ENCODE measurements at places on chromosomes 3 and 15.

- DNase-seq = no peak
These were observed 23.4 kb downstream of the SNAPC5 start for GRCh38 chr15:66474135-66474534.

DNA sequence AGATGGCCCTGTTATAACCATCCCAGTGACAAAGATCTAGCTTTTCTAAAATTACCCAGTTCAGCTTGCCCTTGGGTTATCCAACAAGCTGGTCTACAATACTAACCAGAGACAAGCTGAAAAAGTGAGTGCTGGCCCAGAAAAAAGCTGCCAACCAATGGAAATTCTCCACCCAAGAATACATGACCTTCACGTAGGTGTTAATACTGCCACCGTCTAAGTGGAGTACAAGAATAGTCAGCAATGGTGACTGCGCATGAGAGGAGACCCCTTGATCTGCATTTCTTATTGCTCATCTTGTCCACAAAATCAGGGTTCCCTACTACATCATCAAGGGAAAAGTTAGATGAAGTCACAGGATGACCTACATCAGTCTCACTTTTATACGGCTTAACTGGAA is 15.8 kb upstream of the PLCH1 start:
- DNase-seq = no peak

GRCh38 chr15:86316726-86317383 is 237.2 kb downstream of the AGBL1 start:
- DNase-seq = no peak

DNA sequence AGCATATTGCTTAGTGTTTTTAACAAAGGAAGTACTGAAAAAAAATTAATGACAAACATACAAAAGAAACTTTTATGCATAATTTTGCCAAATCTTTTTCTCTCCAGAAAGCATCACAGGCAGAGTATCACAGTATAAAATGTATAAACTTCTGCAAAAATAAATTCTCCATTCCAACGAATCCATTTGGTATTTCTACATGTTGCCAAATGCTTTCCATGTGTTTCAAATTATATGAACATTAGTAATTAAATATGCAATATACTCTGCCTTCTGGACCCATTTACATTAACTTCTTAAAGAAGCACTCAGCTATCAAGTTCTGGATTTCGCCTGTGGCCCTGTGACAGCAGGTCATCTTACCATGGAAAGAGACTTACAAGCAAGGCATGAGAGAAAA is 189.1 kb upstream of the ALCAM start:
- DNase-seq = peak; percentile 51

GRCh38 chr15:69288531-69289341 is 10.0 kb upstream of the PAQR5 start:
- no peak for DNase-seq

DNA sequence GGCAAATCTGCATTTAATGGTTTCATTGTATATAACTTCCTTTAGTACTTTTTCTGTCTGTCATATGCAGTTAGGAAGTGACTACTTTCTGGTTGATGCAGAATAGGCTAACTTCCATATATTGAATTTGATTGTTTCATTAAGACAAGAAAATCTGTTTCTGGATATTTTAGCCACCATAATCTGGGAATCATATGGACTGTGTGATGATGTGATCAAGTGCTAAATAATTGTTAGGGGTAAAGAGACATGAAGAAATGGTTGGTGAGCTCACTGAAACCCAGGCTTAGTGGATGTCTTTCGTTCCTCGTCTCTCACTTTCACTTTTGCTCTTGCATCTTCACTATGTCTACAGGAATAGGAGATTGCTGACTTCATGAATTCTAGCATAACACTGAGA is 3.5 kb upstream of the MNS1 start:
- DNase-seq = peak; percentile 14

DNA sequence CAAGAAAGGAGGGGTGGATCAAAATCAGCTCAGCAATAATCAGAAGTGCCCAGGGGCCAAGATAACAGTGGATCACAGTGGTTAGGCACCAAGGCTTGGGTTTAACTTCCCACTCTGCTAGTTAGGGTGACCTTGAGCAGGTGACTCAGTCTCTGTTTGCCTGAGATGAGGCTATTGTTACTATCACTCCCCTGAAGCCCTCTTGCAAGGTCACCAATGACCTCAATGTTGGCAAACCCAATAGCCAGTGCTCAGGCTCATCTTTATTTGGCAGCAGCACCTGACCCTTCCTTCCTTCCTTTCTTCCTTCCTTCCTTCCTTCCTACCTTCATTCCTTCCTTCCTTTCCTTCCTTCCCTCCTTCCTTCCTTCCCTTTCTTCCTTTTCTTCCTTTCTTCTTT is 102.4 kb upstream of the HACD2 start:
- no peak for DNase-seq

DNA sequence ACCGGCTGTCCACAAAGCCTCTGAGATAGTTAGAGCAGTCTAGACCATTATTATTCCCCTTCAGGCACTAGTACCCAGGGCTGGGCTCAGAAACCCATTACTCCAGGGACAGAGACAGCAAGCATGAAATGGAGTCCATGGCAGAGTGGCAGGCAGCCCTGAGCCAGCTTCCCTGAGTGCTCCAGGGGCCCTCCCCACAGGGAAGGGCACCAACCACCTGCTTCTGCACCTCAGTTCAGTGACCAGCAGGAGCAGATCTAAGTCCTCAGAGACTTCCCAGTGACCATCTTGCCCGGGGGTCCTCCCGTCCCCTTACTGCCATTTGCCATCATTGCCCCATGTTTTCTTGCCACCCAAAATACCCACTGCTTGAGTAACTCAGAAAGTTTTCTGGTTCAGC is 62.0 kb downstream of the DAPK2 start:
- no peak for DNase-seq

GRCh38 chr3:12046406-12046805 is 42.2 kb downstream of the SYN2 start:
- no peak for DNase-seq

DNA sequence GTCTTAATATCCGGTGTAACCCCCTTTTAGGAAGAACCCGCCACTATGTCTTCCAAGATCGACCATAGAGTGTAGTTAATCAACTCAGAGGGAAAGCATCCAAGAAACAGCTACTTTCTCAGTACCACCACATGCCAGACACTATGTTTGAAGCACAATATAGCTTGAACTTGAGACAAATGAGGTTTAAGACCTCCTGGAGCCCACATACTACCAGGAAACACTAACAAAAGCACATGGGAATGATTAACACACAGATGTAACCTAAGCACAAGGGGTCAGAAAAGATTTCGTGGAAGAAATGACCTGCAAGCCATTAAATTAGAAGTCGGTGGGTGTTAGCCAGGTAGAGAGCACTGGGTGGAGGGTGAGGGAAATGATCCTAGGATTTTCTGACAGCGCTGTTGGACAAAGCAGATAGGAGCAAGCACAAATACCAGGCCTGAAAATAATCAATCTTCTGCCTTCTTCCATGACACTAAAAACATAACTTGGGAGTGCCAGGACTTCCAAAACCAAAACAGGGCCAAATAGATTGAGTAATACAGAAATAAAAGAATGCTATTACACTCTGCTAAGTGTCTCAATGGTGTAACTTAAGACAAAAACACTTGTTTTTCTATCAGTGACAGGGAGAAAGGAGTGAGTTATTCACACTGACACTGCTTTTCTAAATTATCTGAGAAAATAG is 213.7 kb downstream of the FOXP1 start:
- peak; percentile 83 for DNase-seq

- no peak for DNase-seq
These were observed 11.8 kb downstream of the TYRO3 start for GRCh38 chr15:41570764-41571163.

GRCh38 chr3:2656806-2657777 is 453.1 kb downstream of the IL5RA start:
- peak; percentile 31 for DNase-seq

GRCh38 chr3:128449111-128449638 is 17.5 kb downstream of the DNAJB8 start:
- DNase-seq = no peak

GRCh38 chr3:181915551-181915950 is 203.8 kb downstream of the SOX2 start:
- no peak for DNase-seq

DNA sequence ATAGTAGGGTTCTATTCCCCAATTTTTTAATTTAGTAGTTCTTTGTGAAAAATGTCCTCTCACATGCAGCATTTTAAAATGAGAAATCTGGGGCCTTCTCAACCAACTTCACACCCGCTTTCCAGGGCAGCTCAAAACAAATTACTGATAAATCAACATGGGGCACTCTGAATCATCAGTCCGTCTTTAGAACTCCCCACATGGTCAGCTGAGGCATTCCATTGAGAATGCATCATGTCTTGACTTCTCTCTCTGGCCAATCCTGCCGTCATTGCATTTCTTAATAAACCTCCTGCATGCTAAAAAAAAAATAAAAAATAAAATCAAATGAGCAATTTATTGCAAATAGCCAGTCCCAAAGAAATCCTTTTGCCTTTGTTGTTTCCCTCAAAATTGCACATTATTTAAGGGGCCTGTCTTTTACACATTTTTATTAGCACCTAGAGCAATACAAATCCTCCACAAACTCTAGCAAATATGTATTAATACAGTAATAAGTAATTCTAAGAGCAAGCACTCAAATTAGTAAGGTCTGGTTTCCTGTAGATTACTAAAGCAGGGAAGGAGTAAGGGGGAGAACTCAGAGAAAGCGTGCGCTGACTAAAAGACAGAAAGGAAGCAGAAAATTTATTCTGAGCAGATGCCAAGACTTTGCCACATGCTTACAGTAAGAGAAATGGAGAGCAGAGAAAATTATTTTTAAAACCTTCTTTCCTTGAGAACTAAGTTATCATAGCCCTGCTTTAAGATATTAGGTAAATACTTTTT is 175.7 kb downstream of the TNIK start:
- peak; percentile 96 for DNase-seq

GRCh38 chr3:43695863-43696262 is 5.1 kb downstream of the ABHD5 start:
- DNase-seq = no peak

- no peak for DNase-seq
These were observed 34.6 kb upstream of the ROPN1 start for GRCh38 chr3:124026516-124026915.

- DNase-seq = peak; percentile 31
These were observed 513.5 kb upstream of the GBE1 start for GRCh38 chr3:82274897-82275296.

- DNase-seq = no peak
These were observed 7.2 kb downstream of the GHRL start for GRCh38 chr3:10285272-10286132.

- no peak for DNase-seq
These were observed 43.0 kb downstream of the LIPC start for GRCh38 chr15:58474741-58475323.

DNA sequence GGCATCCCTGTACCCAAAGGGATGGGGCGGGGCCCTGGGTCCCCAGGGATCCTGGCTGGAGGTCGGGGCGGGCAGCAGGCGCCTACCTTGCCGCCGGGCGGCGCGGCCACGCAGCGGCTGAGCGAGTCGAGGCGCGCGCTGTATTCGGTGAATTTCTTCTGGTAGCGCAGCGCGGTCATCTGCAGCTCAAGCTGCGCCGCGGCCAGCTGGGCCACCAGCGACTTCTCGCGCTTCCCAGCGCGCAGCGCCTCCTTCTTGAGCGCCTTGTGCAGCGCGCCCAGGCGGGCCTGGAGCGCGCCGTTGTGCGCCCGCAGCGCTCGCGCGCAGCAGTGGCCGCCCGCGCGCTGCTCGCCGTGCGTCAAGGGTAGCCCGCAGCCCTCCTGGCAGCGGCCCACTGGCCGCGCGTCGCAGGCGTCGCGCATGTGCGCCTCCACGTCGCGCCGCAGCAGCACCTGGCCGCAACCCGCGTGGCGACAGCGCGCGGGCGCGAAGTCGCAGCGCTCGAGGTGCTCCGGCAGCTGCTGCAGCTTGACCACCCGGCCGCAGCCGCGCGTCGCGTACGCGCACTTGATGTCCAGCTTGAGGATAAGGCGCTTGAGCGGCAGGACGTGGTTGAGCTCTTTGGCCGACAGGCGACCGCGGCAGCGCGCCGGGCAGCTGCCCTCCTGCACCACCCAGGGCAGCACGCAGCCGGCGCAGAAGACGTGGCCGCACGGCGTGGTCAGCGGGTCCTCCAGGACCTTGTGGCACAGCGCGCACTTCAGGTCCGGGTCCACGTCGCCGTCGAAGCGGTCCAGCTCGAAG is 522 bp downstream of the PDZRN3 start:
- DNase-seq = peak; percentile 78

DNA sequence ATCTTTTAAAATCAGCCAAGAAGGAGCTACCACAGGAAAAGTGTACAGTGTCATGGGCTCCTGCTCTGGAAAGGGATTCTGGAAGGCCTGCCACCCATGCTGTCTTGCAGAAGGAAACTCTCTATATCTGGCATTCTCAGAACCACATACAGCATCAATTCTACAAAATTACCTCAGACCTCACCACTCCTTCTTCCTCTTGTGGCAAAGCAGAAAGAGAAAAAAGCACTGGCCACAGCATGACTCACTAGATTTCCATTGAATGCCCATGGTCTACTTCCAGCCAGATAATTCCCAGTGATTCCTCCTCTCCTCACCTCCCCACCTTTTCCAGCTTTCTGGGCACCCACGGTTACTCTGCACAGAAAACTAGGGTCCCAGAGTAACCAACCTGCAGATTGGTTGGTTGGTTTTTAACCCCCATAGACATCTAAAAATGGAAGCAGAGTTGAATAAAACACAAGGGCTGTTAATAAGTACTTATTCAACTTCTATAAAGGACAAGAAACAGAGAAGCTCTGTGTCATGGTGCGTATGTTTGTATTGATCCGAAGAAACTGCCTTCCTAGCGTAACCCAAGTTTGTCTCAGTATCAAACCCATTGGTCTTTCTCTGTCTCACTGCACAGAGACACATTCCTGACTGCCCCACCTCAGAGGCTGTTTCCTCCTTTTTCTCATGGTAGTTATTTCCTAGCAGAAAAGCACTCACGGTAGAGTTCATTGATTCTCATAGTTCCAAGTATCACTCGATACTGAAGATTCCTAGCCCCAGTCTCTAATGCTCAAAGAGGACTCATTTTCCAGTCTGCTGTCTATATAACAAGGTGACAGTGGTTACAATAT is 67.7 kb downstream of the LDHAL6B start:
- peak; percentile 59 for DNase-seq

GRCh38 chr3:177119829-177120228 is 77.5 kb downstream of the TBL1XR1 start:
- no peak for DNase-seq

DNA sequence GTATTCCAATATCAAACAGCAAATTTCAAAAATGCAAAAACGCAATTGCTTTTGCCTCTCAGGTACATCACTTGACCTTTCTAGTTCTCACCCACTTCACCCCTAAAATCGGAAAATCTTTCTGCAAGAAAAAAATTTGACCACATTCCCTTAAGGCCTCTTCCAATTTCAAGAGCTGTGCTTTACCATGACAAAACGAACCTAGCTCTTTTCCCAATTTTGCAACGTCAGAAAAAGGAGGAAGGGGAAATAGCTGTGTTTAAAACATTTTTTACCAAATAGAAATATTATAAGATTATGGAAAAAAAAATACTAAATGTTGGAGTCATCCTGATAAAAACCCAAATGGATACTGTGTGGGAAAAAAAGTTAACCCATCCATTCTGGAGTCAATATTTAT is 1.1 kb upstream of the NR2C2 start:
- no peak for DNase-seq

GRCh38 chr3:11539218-11539617 is 104.5 kb downstream of the VGLL4 start:
- no peak for DNase-seq

- DNase-seq = no peak
These were observed 117.4 kb upstream of the ADAMTS9 start for GRCh38 chr3:64805248-64805647.
